ENCODE measurements at places on chromosomes 16 and 17.

GRCh38 chr17:38867968-38868816, 1.7 kb upstream of the LASP1 start:
- no peak for DNase-seq

DNA sequence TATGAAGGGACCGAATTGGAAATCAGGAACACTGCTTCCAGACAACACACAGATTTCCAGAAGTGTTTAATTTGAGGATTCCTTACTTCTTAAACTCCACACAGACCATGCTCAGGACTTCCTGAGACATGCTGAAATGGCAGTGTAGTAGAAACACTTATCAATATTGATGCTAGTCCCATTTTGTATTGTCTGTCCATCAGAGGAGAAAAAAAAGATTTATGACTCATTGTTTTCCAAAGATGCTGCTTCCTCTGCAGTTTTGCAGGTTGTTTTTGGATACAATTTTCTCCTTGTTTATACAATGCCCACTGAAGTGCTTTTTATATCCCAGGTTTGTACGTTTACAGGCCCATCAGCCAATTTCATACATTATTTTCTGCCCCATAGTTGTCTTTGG, 68.3 kb upstream of the TANC2 start:
- DNase-seq = no peak

- DNase-seq = no peak
These were observed 1025.2 kb upstream of the GOT2 start for GRCh38 chr16:59759296-59759695.

DNA sequence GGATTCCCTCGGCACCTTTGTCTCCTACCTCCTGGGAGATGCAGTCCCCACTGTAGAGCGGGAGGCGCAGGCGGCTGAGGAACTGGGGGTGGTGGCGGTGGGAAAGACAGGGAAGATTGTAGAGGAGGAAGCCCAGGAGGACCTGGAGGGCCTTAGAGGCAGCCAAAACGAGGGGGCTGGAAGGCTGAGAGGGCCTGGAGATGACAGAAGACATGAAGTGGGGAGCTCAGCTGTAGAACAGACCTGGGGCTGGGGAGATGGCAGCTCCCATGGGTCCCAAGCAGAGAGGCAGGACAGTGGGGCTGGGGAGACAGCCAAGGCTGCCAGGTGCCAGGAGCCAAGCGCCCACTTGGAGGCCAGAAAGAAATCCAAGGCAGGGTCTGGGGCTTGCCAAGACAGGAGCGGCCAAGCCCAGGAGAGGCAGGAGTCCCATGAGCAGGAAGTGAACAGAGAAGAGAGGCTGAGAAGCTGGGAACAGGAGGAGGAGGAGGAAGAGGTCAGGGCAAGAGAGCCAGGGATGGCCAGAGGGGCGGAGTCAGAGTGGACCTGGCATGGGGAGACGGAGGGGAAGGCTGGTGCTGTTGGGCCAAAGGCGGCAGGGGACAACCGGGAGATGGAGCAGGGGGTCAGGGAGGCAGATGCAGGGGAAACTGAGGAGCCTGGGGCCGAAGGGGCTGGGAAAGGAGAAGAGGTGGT, 803 bp downstream of the APOBR start:
- no peak for DNase-seq

DNA sequence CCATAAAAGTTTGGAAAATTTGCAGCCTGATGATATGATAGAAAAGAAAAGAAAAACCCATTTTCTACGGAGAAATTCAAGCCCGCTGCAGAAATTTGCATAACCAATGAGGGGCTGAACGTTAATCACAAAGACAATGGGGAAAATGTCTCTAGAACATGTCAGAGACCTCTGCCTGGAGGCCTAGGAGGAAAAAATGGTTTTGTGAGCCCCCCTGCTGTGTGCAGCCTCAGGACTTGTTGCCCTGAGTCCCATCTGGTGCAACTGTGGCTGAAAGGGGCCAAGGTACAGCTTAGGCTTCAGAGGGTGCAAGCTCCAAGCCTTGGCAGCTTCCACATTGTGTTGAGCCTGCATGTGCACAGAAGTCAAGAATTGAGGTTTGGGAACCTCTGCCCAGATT, 1267.4 kb upstream of the GOT2 start:
- DNase-seq = no peak

DNA sequence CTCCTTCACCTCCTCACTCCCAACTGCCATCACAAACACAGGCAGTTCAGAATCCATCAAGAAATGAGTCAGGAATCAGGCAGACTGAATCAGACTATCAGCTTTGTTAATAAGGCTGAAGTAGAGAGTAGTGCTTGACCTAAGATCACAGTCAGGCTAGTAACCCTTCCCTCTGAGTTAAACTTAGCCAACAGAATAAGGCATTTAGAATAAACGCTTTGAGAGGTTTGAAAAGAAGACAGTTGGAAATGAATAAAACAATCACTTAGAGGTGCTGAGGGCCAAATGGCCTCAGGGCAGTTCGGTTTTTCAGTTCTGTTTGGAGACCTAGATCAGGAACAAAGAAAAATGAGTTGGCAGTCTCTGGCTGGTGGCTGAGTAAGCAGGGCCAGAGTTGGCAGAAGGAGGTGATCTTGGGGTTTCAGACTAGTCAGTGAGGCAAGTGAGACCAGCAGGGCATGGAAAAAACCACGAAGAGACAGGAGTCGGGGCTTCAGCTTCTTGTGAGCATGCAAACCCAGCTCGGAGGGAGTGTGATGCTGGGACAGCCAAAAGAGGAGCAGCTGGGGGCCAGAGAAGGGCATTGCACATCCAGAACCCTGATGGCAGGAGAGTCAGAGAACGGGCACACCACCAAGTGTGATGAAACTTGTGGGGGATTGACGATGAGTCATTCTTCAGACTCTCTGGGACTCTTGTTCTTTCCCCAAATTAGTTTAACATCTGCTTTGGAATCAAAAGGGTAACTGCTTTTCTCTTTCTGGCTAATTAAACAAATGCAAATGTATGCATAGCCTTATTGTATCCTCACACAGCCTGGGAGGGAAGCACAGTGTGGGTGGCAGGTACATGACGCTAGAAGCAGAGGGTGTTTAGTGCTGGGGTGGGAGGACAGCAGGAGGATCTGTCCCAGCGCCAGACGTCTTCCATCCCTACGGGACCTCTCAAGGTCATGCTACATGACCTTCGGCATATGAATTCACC, 54.8 kb downstream of the SPECC1 start:
- peak; percentile 26 for DNase-seq

DNA sequence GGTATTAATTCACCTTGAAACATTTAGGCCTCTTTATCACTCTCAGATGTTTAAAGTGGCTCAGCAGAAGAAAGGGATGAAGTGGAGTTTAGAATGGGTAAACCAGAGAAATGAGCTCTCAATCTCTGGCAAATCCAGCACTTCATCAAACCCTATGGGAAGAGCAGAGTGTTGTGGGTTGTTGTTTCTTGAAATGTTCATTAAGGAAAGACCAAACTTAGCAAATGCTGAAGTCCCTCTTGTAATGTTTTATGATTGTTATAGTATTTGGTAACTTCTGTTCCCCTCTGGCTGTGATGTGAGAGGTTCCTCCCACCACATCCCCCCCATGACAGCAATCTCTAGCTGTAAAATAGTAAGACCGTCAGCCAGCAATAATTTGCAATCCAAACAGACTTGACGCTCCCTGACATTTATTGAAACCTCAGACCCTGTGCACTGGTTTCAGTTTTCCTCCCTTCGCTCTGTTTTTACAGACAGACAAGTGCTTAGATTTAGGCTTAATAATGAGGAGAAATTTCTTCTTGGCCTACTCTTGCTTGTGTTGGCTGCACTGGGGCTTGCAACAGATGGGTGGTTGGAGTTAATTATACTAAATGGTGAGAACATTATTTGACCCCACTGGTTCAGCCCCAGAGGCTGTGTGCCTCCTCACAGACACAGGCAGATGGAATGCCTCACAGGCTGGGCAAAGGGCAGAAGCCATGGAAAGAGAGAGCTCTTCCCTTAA, 609.4 kb upstream of the SOX9 start:
- no peak for DNase-seq

- no peak for DNase-seq
These were observed 33.2 kb upstream of the TAC4 start for GRCh38 chr17:49881054-49881402.

DNA sequence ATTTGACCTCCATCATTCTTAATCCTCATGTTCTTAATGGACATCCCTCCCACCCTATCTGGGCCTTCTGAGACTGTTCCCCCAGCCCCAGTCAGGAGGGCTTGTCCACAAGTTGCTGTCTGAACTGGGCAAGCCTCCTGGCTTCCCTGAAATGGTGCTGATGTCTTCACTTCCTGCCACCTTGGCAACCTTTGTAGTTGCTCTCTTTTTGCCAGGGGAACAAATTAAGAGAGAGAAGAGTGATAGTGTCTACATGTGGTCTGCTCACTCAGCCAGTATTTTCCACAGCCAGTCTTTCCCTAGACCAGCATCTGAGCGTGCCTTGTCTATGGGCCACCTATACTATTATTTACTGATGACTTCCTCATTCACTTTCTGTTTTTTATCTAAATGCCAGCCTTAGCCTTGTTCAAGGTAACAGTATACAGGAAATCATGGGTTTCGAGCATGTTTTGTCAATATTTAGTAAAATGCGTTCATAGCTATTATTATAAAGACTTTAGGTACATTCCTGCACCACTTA, 710.1 kb downstream of the MAF start:
- no peak for DNase-seq

DNA sequence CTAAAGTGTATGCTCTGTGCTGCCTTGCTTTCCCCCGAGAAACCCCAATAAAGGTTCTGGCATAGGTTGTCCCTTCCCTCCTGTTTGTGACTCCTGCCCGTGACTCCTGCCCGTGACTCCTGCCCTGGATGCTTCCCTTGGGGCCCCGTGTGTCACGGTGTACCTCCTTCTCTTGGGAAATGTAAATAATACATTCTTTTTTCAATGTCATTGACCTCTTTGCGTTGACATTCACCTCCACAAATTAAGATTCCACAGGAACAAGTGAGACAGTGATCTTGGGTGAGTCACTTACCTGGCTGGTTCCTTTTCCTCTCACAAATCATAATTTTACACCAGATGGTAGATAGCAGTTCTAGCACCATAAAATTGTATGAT, 632 bp downstream of the CCL15 start:
- DNase-seq = no peak

DNA sequence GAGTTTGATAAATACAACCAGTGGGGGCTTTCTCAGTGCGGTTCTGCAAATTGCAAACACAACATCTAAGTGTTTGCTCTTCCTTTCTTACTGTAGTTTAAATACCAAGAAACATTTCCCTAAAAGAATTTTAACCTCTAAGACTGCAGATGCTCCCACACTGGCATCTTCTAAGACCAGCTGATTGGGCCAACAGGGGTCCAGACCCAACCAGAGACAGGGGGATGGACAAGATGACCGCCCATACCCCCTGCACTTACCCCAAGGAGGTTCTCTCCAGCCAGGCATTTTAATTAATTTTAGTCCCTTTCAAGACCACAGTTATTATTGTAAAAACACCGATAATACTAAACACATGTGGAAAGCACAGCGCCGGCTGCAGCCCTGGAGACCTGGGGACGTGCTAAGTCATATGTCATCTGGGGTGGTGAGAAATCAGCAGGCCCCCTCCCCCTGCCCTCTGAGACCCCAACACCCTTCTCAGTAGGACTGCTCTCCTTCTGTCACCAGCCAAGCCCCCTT, 242.3 kb downstream of the SOX9 start:
- no peak for DNase-seq

- DNase-seq = no peak
These were observed 20.1 kb upstream of the APRT start for GRCh38 chr16:88831838-88832237.

All from stimulated activated CD4-positive, alpha-beta T cell treated with anti-CD3 and anti-CD28 coated beads, Interleukin-4, amount 100 ng/mL, for 24 hours (primary cell).